ENCODE measurements at places on chromosomes 1 and 21. TPM values are rescaled to one million over a fixed set of nuclear protein-coding genes. Genes with fewer than 3 reads are reported as not detected.

DNA sequence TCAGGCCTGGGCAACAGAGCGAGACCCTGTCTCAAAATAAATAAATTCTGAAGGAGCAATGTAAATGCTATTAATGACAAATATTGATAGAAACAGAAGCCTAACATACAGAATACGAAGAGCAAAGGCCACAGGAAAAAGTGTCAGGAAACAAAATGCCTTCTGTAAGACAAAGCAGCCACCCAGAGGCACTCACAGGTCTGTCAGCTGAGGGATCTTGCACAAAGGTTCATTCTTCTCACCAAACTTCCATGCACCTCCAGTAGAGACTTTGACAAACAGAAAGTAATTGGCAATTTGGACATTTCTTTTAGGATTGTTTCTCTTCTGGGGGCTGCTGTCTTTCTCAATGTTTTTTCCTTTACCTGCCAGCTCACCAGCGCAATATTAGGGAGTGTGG lies 1.2 kb upstream of the ALDH9A1 start:
- no peak for ATAC-seq

Gene ESPN
- total RNA-seq: 33.4 TPM

Gene VSIG8
- 1.2 TPM for total RNA-seq

DNA sequence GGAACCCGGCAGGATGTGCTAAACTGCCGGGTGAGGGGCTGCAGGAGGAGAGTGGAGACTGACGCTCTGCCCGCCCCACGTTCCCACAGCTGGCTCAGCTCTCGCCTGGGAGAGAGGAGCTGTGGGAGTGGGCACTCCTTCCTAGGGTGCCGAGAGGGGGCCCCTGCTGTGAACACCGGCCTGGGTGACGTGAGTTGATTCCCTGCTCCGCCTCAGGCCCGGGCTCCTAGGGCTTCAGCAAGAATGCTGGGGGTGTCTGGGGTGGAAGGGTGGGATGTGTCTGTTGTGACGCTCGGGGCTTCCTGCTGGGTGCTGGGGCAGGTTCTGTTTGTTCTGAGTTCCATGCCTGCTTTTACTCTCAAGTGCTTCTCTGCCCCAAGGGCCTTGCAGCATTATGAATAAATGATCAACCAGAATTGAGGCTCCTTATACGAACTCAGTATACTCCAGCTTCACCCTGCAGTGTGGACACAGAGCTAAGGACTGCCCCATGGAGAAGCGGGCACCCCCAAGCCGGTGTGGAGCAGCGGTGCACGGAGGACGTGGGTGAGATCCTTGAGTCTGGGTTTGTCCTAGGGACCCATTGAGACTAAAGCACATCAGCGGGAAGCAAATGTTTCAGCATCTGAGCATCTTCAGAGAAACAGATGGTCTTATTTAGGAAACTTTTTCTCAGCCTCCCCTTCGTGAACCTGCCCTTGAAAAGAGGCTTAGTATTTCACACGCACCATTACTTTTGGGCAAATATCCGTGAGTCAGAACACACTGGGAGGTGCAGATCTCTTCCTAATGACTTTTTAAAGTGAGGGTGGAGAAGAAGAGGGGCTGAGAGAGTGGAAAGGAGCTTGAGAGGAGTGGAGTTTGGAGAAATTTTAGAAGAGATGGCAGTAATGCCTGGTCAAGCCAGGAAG lies 41.7 kb downstream of the SYT6 start:
- ATAC-seq: no peak

DNA sequence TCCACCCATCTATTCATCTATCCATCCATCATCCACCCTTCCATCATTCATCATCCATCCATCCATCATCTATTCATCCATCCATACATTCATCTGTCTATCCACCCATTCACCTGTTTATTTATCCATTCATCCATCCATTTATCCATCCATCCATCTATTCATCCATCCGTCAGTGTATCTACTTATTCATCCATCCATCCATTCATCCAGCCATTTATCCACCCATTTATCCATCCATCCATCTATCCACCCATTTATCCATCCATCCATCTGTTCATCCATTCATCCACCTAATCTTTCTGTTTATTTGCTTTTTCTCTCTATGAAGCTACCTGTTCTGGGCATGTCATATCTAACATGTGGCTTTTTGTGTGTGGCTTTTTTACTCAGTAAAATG lies 115.4 kb downstream of the CRYAA start:
- no peak for ATAC-seq

Gene MX2
- 4.2 TPM for total RNA-seq

Gene RIPK4
- total RNA-seq: 51.1 TPM

Measured in esophagus mucosa (tissue), 1 donor.